ENCODE measurements at places on chromosomes 3 and 15.
A peak's percentile ranks its signal among the peaks of the same experiment; 100 is the strongest.

DNA sequence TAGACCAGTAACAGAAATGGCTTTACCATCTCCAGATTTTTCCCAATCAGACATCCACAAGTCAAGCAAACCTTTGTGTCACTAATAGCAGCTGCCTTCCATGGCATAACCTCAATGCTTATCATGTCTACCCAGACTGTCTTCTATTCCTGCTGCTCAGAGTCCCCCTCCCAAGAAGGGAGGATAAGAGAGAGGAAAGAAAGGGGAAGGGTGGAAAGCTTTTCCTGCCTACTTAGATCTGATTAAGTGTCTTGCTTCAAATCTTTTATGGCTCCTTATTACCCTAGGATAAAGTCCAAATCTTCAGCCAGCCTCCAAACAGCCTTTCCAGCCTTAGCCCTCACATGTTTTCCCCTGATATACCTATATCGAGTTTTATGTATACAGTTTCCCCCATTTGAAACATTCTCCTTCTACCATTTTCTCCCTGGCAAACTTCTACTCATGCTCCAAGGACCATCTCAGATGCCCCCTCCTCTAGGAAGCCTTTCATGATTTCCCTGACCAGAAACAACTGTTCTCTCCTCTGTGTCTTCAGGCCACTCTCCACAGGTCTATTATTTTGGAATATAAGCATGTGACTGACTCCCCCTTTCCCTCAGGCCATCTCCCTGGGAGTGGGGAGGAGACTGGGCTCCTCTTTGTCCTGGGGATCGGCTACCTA, 7.9 kb upstream of the SSUH2 start:
- DNase-seq = no peak

GRCh38 chr15:75663931-75664421, 16.3 kb downstream of the SNX33 start:
- DNase-seq = no peak

- no peak for DNase-seq
Measured at GRCh38 chr3:12302564-12302963, 13.7 kb downstream of the PPARG start.

DNA sequence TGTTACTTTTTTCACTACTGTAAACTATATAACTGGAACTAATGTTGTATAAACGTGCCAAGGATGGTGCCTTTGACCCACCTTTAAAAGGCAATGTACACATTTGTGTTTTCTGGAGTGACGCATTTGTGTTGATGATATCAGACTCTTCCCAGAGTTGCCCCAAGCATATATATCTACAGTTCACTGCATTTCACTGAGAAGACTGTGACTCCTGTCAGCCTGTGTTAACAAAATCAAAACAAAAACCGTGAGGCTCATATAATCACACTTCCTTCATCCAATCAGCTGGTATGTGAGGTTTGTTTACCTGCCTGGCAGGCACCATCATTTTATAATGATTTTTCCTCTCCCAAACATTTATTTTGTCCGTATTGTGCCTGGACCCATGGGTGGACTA, 117.6 kb upstream of the ROBO1 start:
- DNase-seq = no peak

DNA sequence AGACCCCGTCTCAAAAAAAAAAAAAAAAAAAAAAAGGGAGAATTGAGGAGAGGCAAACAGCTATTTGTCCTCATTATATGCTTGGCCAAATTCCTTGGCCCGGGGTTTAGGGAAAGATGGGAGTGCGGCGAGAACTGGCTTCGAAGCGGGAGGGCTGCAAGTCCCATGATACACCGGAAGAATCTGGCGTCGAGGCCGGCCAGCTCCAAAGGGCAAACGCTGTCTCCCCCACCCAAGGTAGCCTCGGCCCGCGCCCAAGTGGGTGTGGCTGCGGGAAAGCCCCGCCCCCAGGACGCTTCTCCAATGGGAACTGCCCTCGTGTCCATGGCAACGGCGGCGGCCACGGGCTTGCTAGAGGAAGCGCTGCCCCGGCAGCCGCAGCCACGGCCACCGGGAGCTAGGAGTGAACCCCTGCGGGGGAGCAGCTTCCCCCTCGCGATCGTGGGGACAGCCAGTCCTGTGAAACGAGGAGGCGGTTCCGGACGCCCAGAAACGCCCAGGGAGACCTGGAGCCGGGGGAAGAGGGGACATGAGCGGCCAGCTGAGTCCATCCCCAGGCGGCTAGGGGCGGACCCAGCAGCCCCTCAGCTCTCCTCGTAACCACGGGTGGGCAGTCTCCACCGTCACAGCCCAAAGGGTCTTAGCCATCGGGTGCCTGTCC, at the start of gene TTLL13:
Gene TTLL13 (plus strand): TSS at position 354 of the 661 bp plus-strand sequence. CDS start 1,075 bp downstream, outside the sequence.
- peak; percentile 76 for DNase-seq
